ENCODE measurements at places on chromosomes 16 and 17.

DNA sequence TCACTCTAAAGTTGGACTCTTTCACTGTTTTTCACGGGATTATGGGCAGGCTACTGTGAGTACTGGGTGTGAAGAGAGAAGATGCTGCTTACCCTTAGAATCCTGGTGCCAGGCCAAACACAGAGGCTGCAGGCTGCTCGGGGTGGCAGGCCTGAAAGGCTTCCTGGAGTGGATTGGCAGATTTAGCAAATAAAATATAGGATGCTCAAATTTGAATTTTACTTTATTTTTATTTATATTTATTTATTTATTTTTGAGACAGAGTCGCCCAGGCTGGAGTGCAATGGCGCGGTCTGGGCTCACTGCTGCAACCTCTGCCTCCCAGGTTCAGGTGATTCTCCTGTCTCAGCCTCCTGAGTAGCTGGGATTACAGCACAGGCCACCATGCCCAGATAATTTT is 14.9 kb upstream of the STAC2 start:
- DNase-seq = no peak

- no peak for DNase-seq
Observed at GRCh38 chr16:76409706-76410105, 132.5 kb downstream of the CNTNAP4 start.

- DNase-seq = no peak
Observed at GRCh38 chr17:36117505-36118382, 14.1 kb downstream of the CCL4 start.

GRCh38 chr16:88821168-88821850 is 9.6 kb upstream of the APRT start:
- DNase-seq = no peak

GRCh38 chr17:32458371-32458770 is 14.1 kb downstream of the PSMD11 start:
- no peak for DNase-seq

DNA sequence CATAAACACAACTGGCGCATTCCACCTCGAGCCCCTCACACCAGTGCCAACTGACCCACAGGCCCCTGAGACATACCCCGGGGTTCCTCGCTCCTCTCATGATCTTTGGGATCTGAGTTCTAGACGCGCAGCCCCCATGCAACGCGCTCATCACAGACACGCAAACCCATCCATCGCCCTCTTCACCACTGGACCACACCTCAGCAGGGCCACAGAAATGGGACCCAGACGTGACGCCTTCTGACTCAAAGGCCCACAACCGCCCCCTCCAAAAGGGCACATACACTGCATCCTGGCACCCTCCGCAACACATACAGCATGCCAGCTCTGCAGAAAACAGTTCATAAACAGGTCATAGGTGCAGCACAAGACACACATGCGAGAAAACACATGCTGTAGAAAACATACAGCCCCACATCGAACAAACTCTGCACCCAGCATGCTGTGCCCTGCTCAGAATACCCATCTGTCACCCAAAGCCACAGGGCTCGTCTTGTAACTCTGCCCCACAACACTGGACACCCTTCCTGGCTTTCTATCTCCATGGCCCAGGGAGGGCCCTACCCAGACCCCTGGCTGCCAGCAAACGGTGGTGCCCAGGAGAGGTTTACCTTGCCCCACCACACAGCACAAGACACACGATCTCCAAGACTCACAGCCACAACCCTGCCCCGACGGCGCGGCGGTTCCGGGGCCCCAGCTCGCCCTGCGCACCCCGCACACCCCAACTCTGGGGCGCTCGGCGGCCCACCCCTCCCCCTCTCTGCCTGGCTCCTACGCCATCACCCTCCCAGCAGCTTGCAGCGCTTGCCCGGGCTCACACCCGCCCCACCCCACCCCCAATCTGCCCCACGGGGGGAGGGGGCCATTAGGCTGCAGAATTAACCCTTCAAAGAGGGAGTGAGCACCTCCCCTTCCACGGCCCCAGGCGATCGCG is 887 bp downstream of the ZBTB4 start:
- peak; percentile 71 for DNase-seq

DNA sequence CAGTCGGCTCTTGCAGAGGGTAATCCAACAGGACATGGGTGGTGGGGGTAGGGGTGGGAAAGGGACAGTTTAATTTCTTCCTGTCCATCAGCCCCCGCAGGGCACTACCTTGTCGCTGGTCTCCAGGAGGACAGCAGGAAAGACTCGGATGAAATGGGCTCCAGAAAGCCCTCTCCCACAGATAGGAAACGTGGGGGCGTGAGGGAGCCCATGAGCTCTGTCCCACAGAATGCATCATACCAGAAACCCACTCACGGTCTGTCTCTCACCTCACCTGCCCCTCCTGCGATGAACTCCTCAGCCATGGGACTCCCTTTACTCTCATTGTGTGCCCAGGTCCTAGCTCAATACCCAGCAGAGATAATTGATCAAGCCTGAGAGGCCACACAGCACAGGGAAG is 240.1 kb downstream of the GSG1L start:
- DNase-seq = no peak

GRCh38 chr16:78499399-78499798 is 399.9 kb downstream of the WWOX start:
- peak; percentile 58 for DNase-seq

All from D341Med (cell line).